Spinal cord (tissue), 10 donors: ENCODE measurements at places on chromosomes 3 and 15.
A peak's percentile ranks its signal among the peaks of the same experiment; 100 is the strongest.

GRCh38 chr15:57401546-57401945 is 25.2 kb downstream of the CGNL1 start:
- DNase-seq, result no peak

GRCh38 chr3:120764206-120764605 is 21.7 kb downstream of the GTF2E1 start:
- no peak for DNase-seq

DNA sequence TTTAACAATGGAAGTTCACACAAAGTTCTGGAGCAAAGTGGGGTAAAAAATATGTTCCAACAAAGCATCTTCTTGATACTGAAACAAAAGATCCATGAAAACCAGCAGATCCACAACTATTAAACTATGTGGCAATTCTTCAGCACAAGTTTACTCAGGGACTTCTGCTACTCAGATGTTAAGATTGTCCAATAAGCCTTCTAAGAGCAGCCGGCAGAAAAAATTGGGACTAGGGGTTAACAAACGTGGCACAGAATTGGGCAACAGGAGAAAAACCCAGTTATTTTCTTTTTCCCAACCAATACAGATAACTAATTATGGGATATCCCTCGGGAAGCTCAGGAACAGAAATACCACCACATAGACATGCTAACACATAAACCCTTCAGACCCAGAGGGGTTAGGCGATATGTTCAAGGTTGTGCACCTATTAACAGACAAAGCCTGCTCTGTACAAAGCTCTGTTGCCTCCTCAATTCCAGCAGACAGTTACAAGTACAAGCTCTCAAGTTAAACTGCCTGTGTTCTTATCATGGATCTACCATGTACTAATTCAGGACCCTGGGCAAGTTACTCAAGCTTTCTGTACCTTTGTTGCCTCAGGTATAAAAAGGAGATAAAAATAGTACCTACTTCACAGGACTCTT is 6.8 kb downstream of the SSR3 start:
- no peak for DNase-seq

- DNase-seq, result no peak
Measured at GRCh38 chr3:1892459-1892858, 206.2 kb upstream of the CNTN4 start.

- no peak for DNase-seq
Measured at GRCh38 chr3:111311709-111312235, 230.2 kb upstream of the CD96 start.

DNA sequence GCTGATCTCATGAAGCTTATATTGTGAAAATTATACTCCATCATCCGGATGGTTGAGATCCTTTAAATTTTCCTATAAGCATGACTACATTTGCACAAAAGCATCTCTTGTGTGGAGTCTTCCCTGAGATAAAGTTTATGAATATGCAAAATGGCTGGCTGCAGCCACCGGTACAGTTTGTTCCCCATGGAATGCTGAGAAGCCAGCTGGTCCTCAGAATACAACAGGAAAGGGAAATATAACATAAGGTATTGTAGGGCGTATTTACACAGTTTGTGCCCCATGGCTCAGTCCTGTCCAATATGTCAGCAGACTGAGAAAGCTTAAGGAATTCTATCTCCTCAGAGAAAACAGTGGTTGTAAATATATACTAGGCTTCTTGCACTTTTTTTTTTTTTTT is 468.6 kb downstream of the CNTN6 start:
- DNase-seq, result no peak

GRCh38 chr3:122785231-122785630 is 8.4 kb downstream of the HSPBAP1 start:
- DNase-seq, result no peak

DNA sequence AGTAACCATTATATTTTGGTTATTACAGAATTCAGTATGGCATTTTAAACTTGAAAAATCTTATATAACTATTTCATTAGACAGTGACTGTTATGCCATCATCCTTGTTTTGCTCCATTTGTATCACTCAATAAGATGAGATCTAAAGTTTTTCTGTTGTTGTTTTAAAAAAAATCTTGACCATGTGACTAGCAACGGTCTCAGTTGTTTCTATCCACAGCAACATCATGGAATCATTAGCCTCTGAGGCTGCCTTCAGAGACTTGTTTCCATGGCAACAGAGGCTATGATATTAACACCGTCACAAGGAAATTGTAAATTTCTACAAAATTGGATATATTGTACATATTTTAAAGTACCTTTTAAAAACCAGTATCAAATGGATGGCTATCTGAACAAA is 129.8 kb downstream of the DLG1 start:
- peak; percentile 52 for DNase-seq

DNA sequence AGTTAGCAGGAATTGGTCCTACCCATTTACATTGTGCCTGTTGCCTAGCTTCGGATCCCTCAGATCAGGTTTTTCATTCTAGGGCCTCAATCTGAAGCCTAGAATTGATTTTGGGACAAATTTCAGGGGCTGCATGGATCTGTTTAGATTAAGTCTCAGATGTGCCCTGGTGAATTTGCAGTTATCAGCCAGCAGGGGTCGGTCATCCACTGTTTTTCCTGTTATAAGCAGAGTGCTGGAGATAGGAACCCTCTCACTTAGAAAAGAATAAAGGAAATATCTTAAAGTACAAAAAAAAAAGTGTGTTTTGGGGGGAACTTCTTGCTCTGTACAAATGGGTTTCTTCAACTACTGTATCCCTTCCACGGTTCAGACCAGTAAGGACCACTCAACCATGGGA is 212.5 kb downstream of the BCHE start:
- DNase-seq, result no peak

GRCh38 chr3:113783980-113784379 is 37.1 kb downstream of the ATP6V1A start:
- DNase-seq, result no peak

- DNase-seq, result no peak
Measured at GRCh38 chr3:113275929-113276750, 64.8 kb downstream of the BOC start.

- no peak for DNase-seq
Measured at GRCh38 chr3:197216169-197216860, 82.1 kb downstream of the DLG1 start.

DNA sequence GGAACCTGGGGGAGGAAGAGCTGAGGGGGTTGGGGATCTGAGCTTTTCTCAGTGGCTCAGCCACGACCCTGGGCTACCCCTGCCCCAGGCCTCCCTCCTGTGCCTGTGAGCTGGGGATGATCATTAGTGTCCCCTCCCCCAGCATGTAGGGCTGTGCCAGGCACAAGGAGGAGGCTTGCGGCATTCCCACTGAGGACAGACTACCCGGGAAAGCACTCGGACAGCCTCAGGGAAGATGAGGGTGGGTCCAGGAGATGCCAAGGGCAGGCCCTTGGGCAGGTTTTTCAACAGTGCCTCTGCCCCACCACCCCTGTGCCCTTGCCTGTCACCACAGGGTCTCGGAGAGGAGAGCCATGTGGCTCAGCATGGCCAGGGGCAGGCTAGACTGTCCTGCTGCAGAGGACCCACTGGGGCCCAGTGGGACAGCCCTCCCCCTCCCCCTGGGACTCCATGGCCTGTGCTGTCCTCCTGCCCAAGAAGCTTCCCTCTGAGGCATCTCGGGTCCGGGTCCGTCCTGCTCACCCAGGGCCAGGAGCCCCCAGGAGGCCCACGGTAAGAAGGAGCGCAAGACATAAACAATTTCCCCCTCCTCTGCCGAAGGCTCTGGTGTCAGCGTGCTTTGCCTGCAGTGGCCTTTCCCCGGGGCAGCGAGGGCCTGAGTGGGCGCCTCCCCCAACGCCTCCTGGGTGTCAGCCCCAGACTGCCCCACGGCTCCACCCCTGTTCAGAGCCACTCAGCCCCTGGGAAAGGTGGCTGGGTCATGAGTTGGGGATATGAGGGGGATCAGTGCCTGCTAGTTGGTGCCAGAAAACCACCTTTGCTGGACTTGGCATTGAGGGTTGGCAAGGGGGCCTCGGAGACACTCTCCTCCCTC is 192.5 kb downstream of the GOLGA6L6 start:
- no peak for DNase-seq

DNA sequence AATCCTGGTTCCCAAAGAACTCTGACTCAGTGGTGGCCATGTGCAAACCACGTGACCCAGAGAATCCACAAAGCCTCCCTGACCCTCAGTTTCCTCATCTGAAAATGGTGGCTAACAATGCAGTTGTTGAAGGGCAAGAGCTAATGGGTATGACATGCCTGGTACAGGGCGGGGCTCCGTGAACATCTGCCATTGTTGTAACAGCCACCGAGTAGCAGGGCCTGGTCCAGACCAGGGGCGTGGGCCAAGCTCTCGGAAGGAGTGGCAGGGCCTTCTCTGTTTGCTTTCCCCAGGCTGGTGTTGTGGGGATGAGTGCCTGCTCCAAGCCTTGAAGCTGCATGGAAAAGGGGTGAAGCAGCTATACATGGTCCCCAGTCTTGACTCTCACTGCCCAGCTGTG is 13.4 kb downstream of the MAPKAPK3 start:
- DNase-seq, result no peak

- no peak for DNase-seq
Measured at GRCh38 chr15:22959321-22960101, 20.7 kb downstream of the CYFIP1 start.

DNA sequence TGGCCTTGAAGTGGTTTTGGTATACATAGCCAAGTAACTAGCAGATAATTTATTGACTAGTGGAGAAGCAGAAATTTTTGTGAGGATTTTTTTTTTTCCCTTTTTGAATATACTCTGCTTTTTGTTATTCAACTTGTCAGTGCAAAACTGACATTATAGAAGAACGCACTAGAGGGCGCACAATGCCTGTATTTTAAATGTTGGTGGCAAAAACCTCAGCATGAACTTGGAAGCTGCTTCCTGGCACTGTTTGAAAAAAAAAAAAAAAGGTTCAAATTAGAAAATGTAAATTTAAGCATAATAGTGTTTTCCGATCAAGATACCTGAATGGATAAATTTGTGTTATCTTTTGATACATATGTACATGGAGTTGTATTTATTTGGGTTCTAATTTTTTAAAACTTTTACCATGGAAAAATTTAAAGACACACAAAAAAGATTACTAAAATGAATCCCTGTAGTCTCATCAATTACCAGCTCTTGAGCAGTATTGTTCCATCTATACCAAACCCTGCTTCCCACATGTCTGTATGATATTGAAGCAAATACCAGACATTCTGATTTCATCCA is 56.0 kb downstream of the SLC25A26 start:
- peak; percentile 70 for DNase-seq

DNA sequence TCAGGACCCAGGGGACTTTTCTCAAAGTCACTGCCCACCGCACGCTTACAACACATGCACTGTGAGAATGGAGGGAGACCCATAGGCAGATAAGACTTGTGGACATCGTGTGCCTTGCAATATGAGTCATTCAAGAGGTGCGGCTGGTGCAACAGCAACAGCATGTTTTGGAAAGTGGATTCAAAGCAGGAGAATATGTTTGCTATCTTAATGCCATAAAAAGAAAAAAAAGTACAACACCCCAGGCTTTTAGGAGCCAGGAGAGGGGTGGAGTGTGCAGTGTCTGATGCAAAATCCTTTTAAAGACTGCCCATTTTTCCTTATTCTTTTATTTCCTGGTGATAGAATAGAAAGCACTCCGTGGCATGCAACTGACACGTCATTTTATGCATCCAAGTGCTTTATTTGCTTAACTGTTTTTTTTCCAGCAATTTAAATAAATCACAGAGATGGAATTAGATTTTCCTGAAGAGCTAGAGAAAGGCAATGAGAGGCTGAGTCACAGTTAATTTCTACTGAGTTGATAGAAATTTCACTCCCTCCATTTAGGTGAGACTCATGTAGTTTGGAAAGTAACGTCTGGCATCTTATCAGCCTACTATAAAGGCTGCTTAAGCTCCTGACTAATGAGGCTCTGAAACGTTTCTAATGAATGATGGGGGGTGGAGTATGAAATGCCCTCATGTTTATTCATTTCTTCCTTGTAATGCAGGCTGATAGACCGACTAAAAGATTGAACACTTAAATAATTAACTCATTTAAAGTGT is 96.4 kb downstream of the NSUN3 start:
- DNase-seq, result no peak

GRCh38 chr15:67895237-67895636 is 55.4 kb upstream of the RNU6-1 start:
- no peak for DNase-seq

DNA sequence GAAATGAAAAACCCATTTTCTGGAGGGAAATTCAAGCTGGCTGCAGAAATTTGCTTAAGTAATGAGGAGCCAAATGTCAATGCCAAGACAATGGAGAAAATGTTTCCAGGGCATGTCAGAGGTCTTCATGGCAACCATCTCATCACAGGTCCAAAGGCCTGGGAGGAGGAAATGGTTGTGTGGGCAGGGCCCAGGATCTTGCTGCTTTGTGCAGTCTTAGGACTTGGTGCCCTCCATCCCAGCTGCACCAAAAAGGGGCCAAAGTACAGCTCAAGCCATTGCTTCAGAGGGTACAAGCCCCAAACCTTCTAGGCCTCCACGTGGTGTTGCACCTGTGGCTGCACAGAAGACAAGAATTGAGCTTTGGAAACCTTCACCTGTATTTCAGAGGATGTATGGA is 59.3 kb downstream of the POMGNT2 start:
- DNase-seq, result no peak

- no peak for DNase-seq
Measured at GRCh38 chr15:34047893-34048775, 9.1 kb upstream of the AVEN start.

- DNase-seq, result no peak
Measured at GRCh38 chr3:115351193-115351592, 204.1 kb upstream of the ZBTB20 start.

DNA sequence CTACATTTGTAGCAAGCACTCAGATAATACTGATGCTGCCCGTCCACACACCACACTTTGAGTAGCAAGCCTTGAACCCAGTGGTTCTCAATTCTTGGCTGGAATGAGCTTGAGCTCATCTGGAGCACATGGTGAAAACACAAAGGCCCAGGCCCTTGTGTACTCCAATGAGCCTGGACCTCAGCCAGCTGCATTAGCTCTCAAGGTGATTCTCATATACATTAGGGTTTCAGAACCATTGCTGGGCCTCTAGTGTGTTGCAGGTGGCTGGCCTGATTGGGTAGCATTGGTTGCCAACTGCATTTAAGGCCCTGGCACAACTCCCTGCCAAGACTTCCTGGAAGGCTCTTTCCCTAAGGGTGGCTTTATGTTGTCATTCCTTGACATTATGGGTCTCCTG is 23.4 kb upstream of the ZFAND6 start:
- no peak for DNase-seq

DNA sequence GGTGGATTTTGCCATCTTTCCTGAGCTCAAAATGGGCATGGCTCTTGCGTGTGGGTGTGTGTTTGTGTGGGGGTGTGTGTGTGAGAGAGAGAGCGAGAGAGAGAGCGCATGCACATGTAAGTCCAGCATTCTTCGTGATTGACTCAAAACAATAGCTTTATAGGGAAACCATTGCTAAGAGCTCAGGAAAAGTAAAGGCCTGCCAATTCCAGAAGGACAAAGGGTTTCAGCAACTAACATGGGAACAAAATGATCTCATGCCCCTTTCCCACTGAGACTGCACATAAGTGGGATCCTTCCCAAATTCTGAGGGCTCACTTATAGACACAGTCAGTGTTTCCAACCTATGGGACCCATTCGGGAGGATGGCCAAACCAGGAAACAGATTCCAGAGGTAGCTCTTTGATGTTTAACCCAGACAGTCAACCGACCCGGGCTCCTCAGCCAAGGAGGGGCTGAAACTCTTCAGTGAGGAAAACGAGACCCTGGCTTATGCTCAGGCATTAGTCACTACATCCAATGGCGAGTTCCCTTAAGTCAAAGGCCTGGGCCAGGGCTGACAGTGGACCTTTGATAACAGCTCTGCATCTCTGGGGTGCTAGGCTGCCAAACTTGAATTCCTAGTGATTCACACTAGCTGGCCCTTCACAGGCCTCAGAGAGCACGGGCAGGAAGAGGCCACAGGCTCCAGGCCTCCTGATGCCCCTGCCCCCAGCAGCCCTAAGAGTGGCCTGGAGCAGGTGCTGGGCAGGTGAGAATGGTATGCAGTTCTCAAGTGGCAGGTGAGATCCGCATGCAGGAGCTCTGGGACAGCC is 305.0 kb upstream of the C2CD4B start:
- DNase-seq, result no peak
